Subcutaneous preadipocyte (primary cell): ENCODE measurements at places on chromosomes 4 and X. TPM values are rescaled to one million over a fixed set of nuclear protein-coding genes. Genes with fewer than 3 reads are reported as not detected.

Gene TBC1D9
- total RNA-seq, result 26.8 and 40.5 TPM in 2 replicates

Gene TMEM255A
- under 0.01 and 0.37 TPM in 2 replicates for total RNA-seq

Gene RHOXF2B
- not detected in 2 replicates for total RNA-seq

Gene MXD4
- total RNA-seq, result 35.0 and 45.2 TPM in 2 replicates

Gene BANK1
- under 0.01 and 0.20 TPM in 2 replicates for total RNA-seq
